ENCODE measurements at places on chromosomes 16 and 17.

DNA sequence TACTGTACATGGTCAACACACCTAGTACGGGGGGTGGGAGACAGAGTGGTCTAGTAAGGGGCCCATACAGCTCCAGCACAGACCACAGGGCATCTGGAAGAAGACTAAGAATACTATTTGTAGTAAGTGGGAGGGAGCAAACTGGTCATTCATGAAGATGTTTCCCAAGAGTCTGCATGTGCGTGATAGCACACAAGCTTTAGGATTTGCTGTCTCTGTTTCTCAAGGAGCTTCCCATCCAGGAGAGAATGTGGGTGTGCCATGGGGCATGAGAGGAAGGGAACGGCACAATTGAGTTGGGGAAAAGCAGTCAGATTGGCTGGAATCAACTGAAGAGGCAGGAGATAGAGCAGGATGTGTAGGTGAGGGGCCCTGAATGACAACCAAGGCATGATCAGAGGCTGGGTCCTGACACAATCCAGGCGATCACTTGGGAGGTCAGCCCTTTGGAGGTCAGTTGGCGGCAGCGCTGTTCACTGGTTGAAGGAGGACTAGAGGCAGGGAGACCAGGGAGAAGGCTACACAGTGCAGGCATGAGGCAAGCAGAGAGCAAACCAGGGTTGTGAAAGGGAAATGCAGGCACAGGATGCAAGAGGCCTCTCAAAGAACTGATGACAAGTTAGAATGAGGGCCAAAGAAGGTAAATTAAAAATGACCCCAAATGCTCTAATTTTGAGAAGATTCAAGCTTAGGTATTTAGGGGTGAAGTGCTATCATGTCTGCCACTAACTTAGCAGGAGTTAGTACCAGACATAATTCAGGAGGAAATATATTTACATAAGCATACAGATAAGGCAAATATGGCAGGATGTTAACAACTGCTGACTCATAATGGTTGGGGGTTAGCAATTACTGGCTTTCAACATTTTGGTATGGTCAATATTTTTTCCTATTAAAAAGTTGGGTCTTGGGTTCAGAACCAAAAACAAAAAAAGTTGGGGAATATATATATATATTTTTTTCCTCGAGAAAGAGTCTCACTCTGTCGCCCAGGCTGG, 10.3 kb downstream of the UBE2O start:
- DNase-seq = no peak

- no peak for DNase-seq
Observed at GRCh38 chr17:42708588-42708987, 26.3 kb downstream of the CNTNAP1 start.

GRCh38 chr17:9054126-9054975, 33.0 kb downstream of the NTN1 start:
- no peak for DNase-seq

DNA sequence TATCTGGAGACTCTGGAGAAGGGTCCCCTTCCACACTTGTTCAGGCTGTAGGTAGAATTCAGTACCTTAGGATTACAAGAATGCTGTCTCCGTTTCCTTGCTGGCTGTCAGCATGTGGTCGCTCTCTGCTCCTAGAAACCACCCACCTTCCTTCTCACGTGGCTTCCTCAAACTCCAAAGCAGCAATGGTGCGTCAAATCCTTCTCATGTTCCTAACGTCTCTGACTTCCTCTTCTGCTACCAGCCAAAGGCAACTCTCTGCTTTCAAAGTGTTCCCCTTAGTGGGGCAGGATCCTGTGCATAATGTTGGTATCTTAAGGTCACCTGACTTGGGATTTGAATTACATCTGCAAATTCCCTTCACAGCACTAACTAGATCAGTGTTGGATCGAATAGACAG, 30.9 kb upstream of the DYNLRB2 start:
- DNase-seq = no peak
